ENCODE measurements at places on chromosomes 6 and 20.

DNA sequence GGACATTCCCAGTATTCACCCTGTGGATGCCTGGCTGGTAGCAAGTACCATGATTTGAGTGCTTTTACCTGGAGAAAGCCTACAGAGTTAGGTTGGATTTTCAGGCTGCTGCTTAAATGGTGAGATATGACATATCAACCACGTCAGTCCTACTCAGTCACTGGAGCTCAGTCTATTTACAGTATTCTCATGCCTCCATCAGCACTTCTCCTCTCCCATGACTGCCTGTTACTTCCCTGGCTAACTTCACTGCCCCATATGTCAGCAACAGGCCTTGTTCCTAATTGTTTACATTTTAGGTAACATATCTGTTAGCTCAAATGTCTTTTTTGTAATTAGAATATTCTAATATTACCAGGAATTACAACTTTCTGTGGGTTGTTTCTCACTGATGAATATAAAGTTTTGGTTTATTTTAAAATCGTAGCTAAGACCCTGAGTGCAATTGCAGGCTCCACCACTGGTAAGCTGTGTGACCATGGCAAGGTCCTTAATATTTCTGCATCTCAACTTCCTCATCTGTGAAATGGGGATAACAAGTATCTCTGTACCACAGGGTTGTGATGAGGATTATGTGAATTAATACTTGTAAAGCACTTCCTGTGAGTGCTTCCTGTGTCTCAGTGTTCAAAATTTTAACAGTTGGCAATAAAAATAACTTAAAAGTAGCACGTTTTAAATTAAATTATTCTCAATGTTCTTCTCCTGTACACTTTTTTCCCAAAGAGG lies 54.3 kb downstream of the RNF144B start:
- no peak for DNase-seq

GRCh38 chr6:7050872-7051779 lies 56.6 kb upstream of the RREB1 start:
- peak; percentile 75 for DNase-seq

DNA sequence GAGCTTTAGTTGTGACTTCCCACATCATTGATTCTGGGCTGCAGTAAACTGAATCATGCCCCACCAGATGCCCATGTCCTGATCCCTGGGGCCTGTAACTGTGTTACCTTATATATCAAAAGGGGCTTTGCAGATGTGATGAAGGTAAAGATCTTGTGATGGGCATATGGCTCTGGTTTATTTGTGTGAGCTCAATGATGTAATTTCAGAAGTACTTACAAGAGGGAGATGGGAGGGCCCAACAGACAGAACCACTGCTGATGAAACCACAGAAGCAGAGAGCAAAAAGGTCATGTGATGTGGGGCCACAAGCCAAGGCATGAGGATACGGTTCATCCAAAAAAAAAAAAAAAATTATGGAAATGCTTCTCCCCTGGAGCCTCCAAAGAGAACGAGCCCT lies 118.7 kb downstream of the TOX2 start:
- DNase-seq = no peak

DNA sequence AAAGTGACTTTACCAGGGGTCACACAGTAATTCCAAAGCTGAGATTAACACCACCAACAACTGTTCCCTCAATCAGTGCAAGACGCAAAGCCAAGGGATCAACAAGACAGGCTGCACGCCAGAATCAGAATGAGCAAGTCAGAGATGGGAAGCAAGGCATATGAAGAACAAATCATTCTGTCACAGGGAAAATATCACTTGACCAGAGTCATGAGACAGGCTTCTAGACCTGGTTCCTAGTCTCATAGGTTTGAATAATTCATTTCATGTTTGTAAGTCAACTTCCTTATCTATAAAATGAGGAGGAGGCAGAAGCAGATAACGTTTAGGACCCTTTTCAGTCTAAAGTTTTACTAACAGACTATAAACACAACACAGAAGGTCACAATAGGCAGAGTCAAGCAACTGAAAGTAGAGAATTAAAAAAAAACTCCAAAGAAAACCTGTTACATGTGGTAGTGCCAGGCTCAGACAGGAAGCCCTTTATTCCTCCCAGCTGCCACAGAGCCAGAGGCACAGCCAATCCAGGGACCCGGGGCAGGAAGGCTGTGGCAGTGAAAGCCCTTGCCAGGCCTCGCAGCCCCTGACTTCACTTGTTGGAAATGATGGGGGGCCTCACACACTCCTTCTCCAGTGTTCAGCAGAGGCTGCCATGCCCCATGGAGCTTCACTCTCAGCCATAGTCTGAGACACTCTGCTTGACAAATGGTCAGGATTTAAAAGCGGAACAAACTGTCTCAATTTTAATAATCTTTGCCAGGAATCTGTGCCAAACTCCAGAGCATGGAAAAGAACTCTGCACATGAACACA lies 29.2 kb upstream of the DST start:
- DNase-seq = no peak

GRCh38 chr6:139577763-139578604 lies 203.5 kb upstream of the CITED2 start:
- DNase-seq = no peak

All from GM23338 (cell line).